ENCODE measurements at places on chromosomes 2 and 18. TPM values are rescaled to one million over a fixed set of nuclear protein-coding genes. Genes with fewer than 3 reads are reported as not detected.

The TNFRSF11A gene
- total RNA-seq = 4.0 TPM

The GEN1 gene
- total RNA-seq = 37.1 TPM

The DUSP19 gene
- total RNA-seq = 0.68 TPM

The SKA1 gene
- 48.9 TPM for total RNA-seq

The COLEC12 gene
- total RNA-seq = not detected

- no peaks in the 10 kb centered on the region for H3K27me3 ChIP-seq
- no peaks in the 10 kb centered on the region for H3K4me1 ChIP-seq
Measured at GRCh38 chr2:214156971-214157370, 253.9 kb upstream of the VWC2L start.

DNA sequence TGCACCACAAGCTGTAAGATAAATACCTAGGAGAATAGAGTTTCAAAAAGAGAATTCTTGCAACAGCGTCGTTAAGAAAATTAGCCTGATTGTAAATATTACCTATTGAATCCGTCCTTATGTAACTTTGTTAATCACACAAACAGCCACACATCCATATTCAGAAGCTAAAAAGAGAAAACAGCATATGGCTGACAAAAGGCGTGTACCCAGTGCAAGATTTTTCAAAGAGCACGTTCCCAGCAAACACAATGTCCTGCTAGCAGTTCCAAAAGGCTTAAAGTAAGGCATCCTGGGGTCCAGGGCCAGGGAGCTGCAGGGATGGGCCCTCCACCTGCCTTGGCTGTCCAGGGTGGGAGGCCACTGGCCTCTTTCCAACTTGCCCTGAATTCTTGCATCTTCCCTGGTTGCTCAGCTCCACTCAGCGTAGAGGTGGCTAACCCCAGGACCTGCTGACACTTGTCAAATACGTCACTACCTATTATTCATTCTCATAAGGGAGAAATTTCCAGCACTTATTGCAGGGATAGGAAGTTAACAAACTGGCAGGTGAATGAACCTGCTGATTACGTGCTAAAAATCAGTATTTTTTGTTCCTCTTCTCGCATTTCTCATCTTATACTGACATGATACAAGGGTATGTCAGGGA is 102.1 kb upstream of the NEDD4L start:
- H3K27ac ChIP-seq = no peak overlapping the region
- H3K4me3 ChIP-seq = no peak overlapping the region
- DNase-seq = no peak
- H3K27me3 ChIP-seq = peaks cover 25% of the 10 kb centered on the region

DNA sequence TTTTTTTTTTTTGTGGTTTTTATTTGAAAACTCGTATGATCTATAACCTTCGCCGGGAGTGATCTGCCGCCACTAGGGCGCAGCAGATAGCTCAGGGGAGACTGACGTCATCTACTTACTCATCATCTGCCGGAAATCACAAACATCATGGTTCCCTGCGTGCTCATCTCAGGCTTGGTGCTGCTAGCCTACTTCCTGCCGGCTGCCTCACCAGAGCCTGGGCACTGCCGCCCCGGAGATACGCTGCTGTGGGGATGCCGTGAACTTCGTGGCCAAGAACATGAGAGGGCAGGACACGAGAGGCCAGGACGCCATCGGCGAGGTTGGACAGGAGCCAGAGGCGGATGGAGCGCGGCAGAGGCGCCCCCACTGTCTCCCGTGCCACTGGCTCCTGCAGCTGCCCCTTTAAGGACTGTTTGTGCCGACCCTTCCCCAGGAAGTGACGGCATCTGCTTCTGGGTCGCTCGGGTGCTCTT is 68.8 kb downstream of the DOK6 start:
- H3K36me3 ChIP-seq = no peaks in the 10 kb centered on the region
- no peaks in the 10 kb centered on the region for H3K27me3 ChIP-seq
- H3K4me3 ChIP-seq = no peak overlapping the region

- no peak for DNase-seq
- H3K4me1 ChIP-seq = no peaks in the 10 kb centered on the region
- no peak overlapping the region for H3K27ac ChIP-seq
- H3K4me3 ChIP-seq = no peak overlapping the region
- no peaks in the 10 kb centered on the region for H3K36me3 ChIP-seq
- H3K27me3 ChIP-seq = no peaks in the 10 kb centered on the region
Measured at GRCh38 chr2:49832555-49832954, 678.2 kb upstream of the FSHR start.

GRCh38 chr18:24817150-24817549 is 356.7 kb downstream of the HRH4 start:
- H3K27me3 ChIP-seq = no peaks in the 10 kb centered on the region
- no peaks in the 10 kb centered on the region for H3K36me3 ChIP-seq
- H3K27ac ChIP-seq = no peak overlapping the region
- no peaks in the 10 kb centered on the region for H3K4me1 ChIP-seq

DNA sequence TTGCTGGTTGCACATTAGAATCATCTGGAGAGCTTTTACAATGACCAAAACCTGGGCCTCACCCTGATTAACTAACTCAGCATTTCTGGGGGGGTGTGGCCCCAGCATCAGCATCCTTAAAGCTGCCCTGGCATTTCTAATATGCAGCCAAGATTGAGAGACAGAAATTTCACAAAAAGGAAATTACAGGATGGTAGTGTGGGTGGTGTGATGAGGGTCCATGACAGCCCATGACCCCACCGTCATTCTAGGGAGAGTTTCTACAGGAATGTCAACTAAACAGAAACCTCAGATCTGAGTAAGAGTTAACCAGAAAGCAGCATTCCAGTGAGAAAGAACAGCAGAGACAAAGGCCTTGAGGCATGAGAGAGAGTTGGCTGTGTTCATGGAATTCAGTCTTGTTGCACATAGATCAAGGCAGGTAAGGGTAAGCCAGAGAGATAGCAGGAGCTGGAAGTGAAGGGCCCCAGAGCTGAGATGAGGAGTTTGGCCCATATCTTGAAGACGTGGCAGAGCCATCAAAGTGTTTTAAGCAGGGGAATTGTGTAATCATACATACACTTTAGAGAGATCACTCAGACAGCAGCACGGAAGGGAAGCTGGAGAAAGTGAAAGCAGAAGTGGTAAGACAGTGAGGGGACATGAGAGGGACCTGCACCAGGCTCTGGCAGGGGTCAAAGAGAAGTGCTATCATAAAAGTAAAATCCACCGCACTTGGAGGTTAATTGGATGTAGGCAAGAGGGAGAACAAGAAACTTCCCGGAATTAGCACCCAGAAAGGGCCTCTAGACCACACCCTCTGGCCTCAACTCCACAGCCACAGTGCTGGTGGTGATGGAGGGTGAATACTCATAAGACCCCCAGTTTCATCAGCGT is 7.8 kb upstream of the TRABD2A start:
- peak overlapping the region; percentile 92 for H3K27ac ChIP-seq
- H3K27me3 ChIP-seq = no peaks in the 10 kb centered on the region

DNA sequence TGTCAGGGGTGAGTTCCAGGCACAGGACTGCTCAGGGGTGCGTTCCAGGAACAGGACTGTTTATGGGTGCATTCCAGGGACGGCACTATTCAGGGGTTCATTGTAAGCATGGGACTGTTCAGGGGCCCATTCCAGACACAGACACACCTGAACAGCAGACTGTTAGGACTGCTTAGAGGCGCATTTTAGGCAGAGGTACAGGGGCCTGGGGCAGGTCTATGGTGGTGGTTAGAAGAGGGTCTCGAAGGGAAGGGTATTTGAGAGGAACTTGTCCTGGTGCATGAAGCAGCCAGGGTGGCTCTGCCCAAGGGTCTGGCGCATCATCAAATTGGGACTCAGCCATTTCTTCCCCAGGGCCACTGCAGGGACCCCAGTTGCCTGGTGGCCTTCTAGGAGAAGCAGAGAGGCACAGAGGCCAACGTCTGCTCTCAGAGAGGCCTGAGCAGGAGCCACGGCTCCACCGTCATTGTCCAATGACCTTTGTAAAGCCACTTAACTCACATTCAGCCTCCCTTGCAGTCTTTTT is 14.8 kb upstream of the MLPH start:
- peaks cover 14% of the 10 kb centered on the region for H3K4me1 ChIP-seq
- no peak overlapping the region for H3K27ac ChIP-seq
- H3K27me3 ChIP-seq = peaks cover 16% of the 10 kb centered on the region
- DNase-seq = no peak
- no peak overlapping the region for H3K4me3 ChIP-seq
- H3K36me3 ChIP-seq = no peaks in the 10 kb centered on the region

Measured in activated CD8-positive, alpha-beta T cell treated with anti-CD3 and anti-CD28 coated beads, Interleukin-2, amount 10 ng/mL, durations not matched to agents 7 days and 5 days (primary cell).